ENCODE measurements at places on chromosomes 2 and 18.

DNA sequence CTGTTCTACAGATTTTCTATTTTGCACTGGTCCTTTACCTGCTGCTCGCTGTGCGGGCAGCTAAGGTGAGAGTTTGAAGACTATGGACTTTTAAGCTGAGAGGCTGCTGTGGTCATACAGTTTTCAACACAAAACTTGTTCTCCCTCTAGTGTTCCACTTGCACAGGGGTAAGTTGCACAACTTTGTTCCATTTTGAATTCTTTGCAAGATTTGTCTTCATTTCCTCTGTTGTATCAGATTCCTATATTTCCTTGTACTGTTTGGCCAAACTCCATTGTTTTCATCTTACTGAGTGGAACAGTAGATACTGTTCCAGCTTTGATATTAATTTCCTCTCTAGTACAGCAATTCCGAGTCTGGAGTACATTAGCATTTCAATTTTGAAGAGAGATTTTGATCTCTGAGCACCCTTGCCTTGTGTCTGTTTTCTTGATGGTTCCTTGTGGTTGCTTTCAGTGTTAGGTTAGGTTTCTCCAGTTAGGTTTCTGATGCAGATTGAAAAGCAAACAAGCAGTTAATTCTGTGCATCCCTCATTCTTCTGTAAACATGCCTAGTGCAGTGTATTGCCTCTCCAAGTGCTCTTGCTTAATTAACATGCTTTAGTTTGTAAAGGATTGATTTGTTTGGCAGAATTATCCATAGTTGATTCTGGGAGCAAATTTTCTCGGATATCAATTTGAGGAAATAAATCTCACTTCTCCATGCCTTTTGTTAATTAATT, 188.8 kb downstream of the PTPRM start:
- no peak for DNase-seq

DNA sequence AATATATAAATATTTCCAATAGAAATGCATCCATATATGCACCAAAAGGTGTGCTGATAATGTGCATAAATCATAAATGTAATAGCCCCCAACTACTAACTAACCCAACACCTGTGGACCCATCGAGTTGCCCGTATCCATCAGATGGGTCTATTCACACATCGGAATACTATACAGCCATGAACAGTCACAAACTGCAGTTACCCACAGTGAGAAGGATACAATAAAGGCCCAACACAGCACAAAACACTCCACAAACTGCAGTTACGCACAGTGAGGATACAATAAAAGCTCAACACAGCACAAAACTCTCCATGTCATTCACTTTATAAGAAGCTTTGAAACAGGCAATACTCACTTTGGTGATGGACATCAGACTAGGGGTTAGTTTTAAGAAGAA, 145.3 kb upstream of the OTOS start:
- DNase-seq = no peak

- DNase-seq = no peak
Measured at GRCh38 chr2:212970132-212970531, 181.3 kb downstream of the IKZF2 start.

- no peak for DNase-seq
Measured at GRCh38 chr2:229433351-229433750, 162.3 kb upstream of the PID1 start.

DNA sequence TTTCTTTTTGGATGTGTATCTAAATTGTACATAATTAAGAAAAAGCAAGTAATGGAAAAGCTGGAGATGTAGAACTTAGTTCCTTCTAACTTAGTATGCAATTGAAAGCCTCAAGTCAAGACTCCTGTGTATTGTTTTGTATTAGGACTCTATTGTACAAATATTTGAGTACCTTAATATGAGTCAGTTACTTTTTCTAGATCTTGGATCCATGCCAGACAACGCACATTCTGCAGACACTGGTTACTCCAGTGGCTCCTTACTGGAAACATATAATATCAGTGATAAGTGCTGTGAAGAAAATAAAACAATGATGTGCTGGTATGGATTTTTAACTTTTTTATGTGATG, 1.5 kb downstream of the SLC39A10 start:
- DNase-seq = no peak

DNA sequence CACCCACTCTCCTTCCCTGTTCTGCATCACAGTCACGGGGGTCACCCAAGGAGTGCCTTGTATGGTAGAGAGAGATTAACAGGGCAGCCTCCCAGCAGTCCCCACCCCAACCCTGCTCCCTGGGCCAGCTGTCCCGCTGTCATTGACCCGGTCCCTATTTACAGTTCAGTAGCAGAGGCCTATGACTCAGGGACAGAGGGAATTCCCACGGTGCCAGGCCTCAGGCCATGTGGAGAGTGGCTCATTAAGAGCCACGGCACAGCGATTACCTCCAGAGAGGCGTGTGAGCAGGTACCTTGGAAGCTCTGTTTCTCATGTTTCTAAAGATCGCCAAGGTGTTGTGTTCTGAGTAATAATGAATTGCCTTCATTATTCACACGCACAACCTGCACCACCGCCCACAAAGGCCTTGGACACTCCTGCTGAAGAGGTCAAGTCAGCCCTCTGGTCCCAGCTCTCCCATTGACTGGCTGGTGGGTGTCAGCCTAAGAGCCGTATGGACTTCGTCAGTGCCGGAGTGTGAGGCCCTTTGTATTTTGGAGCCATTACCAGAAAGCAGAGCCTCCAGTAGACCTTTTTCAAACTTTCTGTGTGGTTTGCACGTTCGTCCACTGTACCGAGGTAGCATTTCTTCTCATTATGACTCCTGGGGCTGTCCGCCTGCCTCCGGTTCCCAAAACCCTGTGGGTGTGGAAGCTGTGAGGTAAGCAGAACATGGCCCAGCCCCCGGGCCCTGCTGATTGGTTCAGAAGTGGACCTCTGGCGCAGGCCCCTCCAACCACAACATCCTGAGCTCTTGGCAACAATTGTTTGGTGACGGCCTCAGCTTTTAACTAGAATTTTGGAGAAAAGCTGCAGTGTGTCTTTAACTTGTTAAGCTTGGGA, 47.0 kb downstream of the SERTAD2 start:
- DNase-seq = peak; percentile 45

GRCh38 chr2:29329899-29330298, 214.7 kb downstream of the CLIP4 start:
- DNase-seq = no peak

- DNase-seq = no peak
Measured at GRCh38 chr2:123566291-123566946, 458.7 kb upstream of the CNTNAP5 start.

DNA sequence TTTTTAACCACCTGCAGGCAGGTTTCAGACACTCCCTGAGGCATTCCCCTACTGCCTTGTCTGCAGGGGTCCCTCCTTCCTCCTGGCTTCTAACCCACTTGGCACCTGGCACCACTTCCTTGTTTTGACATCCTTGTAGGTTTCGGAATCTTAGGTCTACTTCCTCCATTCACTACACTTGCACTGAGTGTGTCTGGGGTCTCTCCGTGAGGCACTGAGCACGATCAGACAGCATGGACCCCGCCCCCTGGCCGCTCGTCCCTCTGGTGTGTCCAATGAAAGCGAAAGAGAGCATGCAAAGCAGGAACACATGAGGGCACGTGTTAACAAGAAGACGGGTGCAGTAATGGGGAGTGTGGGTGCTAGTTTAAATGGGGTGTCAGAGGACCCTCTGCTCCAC, 63.8 kb downstream of the HAUS1 start:
- no peak for DNase-seq
